ENCODE measurements at places on chromosomes 3 and 15.

- DNase-seq = no peak
These were observed 13.1 kb upstream of the LTF start for GRCh38 chr3:46477756-46478155.

GRCh38 chr3:150091626-150092025 is 120.9 kb upstream of the PFN2 start:
- peak; percentile 63 for DNase-seq

DNA sequence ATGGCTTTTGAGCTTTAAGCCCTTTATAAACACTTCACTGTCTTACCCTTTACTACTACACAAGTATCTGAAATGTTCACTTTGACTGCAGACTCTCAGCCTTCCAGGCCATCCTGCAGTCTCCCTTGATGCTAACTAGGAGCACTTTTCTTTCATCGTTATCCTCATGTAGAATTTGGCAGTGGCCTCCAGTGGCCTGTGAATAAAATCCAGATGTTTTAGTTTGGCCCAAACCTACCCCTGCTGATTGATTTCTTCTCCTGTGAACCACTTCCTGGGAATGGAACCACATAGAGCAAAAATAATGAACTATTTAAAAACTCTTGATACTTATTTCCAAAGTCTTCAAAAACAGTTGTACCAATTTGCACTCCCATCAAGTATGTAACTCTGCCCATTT is 271.9 kb downstream of the FEZF2 start:
- no peak for DNase-seq

- no peak for DNase-seq
These were observed 30.6 kb downstream of the SLC28A1 start for GRCh38 chr15:84914909-84915605.

- no peak for DNase-seq
These were observed 353.7 kb upstream of the SEMA6D start for GRCh38 chr15:47363653-47364052.

All from NCI-H524 treated with DMSO at 0.1 percent for 48 hours (cell line).